ENCODE measurements at places on chromosomes 1 and 21.

- no peak for DNase-seq
These were observed 2.2 kb upstream of the TMEM51 start for GRCh38 chr1:15151377-15151806.

DNA sequence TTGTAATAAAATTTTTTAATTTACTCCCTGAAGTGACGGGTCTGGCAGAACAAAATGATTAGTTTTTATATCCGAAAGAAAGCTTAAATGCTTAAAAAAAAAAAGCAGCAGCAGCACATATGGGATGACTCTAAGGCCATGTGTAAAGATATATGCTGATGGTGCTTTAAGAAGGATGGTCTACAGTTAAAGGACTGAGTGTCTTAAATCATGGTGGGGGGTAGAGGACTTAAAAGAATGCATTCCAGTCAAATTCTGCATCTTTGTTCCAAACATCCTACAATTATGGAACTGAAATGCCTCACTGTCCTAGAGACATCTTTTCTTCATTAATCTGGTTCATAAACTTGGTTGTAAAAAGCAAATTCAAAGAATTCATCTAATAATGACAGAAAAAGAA lies 7.0 kb downstream of the KDM5B start:
- DNase-seq: no peak

GRCh38 chr1:234963904-234964702 lies 164.5 kb downstream of the TOMM20 start:
- no peak for DNase-seq

GRCh38 chr1:151542710-151543129 lies 2.6 kb downstream of the TUFT1 start:
- DNase-seq: no peak

All from CD4-positive, alpha-beta T cell treated with Interferon gamma for 1 hour (primary cell).